A549 (cell line): ENCODE measurements at places on chromosomes 7 and 10. TPM values are rescaled to one million over a fixed set of nuclear protein-coding genes. Genes with fewer than 3 reads are reported as not detected.

DNA sequence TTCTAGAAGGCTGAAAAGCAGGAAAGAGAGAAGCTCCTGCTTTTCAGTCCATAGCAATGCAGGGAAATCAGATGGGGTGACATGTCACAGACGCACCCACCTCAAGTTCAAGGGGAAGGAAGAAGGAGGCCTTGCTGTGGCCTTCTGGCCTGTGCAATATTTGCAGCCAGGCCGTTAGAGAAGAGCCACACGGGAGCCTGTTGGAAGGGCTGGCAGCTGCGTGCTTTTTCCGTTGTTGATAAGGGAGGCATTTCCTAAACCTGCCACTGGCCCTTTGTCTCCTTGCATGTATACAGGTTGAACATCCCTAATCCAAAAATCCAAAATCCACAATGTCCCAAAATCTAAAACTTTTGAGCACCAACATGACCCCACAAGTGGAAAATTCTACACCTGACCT is 492.5 kb upstream of the ZMIZ1 start:
- DNase-seq: no peak

DNA sequence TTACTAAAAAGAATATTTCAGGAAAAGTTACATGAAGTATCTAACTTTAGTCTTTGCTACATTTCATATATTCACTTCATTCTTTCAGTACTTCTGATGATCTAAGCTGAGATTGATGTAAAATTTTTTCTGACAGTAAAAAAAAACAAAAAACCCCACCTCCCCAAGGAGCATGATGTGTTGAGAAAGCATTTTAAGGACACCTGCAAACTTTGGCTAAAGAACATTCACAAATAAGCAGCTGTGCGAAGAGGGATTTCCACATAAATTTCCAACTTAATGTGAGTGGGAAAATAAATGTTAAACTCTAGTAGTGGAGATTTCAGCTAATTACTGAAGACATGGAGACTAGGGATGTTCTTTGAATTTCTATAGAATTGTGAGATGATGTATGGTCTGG is 35.5 kb downstream of the DLD start:
- no peak for DNase-seq

GRCh38 chr10:120262857-120263547 is 194.0 kb upstream of the PLPP4 start:
- DNase-seq: no peak

Gene DGKB
- not detected in 3 replicates for polyA plus RNA-seq

DNA sequence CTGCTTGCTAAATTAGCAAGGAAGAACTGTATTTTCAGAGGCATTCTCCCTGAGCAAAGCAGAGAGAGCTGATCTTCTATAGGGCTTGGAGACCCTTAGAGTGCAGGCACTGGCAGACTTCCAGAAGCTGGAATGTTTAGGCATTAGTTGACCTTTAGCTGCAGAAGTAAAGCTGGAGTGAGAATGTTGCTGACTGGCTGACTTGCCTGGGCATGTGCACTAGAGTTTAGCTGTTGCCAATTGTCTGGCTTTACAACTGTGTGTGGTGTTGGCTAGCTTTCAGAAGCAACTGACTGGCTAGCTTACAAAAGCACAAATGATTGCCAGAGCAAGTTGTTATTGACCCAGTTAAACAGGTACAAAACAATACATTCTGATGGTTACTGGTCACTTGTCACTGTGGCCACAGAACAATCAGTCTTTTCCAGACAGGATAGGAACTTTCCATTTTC is 25.1 kb downstream of the FAM13C start:
- peak; percentile 12 for DNase-seq

Gene FFAR4
- polyA plus RNA-seq: 0.15 to 0.29 TPM (median 0.17 TPM) in 3 replicates

DNA sequence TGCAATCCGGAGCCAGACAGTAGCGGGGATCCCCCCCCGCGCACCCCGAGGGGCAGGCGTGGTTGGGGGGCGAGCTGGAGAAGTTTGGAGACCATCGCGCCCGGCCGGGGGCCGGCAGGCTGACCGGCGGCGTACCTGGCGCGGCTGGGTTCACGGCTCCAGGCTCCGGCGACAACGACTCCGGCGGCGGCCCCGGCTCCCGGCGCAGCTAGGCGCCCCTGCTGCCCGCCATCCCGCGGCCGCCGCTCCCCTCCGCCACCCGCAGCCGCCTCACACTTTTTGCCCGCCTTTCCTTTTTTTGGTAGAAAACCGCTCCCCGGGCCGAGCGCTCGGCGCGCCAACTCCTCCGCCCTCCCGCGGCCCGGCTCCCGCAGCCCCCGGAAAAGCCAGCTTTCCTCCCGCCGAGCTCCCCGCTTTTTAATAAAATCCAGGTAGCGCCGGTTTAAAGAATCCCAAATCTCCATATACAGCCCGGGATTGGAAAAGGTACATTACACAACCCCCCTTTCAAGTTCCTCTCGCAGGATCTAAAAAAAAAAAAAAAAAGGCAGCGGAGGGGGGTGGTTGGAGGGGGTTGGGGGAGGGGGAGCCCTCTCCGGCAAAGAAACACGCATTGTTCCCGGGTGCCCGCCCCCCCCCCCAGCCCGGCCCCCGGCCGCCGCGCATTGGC is at the start of gene TNRC18:
TSS of gene TNRC18 (minus strand) at position 529 of the 670 bp plus-strand sequence. CDS start 2,588 bp downstream, outside the sequence.
- DNase-seq: peak; percentile 80

DNA sequence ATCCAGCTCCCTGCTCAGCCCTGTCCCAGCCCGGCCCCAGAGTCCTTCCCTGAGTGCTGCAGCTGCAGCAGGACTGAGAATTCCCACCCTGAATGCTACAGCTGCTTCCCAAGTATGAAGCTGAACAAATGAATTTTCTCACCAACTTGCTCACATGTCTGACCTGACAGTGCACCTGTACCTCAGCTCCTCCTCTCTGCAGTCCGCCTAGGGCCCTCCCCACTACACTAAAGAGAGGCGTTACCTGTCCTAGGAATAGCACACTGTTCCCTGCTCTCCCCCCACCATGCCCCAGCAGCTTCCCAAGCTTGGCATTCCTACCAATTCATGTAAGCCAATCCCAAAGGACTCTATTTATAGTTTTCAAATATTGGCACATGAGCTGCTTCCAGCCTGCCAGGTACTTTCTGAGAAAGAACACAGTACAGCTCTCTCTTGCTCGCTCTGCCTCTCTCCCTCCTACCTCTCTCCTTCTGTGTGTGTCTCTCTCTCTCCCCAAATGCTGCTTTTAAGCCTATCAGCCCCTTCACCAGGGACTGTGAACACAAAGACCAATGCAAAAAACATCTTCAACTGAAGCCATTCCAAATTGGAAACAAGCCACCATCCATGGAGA is 400.1 kb downstream of the TNS3 start:
- DNase-seq: no peak

GRCh38 chr10:20887706-20888555 is 9.2 kb downstream of the NEBL start:
- DNase-seq: no peak

- DNase-seq: no peak
Measured at GRCh38 chr7:92135052-92135889, 994 bp upstream of the CYP51A1 start.

Gene ZNF467
- 2.0 to 4.1 TPM (median 3.1 TPM) in 3 replicates for polyA plus RNA-seq

DNA sequence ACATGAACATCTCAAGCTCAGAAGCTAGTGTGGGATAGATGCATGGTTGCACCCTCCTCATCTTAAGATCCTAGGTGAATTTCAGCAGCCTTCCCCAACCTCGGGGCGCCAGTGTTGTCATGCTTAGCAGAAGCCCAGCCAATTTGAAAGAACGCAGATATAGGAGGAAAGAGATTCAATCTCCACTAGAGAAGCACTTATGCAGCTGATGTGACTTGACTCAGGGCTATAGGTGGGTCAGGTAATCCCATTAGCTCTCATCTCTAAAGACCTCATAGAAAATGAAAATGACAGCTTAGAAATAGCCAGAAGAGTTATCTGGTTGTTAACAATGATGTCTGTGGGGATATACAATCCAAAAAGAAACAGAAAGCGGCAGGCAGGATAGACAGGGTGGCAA is 310.5 kb downstream of the GPAM start:
- no peak for DNase-seq

Gene PKD2L1
- 0.08 to 0.11 TPM (median 0.10 TPM) in 3 replicates for polyA plus RNA-seq

Gene A1CF
- 0.13 to 0.25 TPM (median 0.16 TPM) in 3 replicates for polyA plus RNA-seq

GRCh38 chr10:4532011-4532410 is 294.0 kb upstream of the AKR1E2 start:
- DNase-seq: no peak
